GM23338 (cell line): ENCODE measurements at places on chromosomes 12 and 14. TPM values are rescaled to one million over a fixed set of nuclear protein-coding genes. Genes with fewer than 3 reads are reported as not detected.

DNA sequence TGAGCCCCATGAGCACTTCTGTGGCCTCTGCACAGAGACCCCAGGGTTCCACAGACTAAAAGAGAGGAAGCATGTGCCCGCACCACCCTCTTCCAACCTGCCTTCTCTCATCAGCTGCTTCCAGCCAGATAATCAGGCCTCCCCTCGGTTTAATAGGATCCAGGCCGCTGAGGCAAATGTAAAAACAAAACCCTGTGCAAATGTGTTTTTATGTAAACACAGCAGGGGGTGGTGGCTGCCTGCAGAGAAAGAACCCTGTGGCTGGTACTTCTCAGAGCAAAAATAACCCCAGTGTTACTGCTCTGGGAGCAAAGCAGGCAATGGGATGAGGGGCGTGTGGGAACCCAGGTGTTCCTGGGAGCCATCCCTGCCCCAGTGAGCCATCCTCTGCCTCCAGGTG lies 46.2 kb downstream of the WSCD2 start:
- H3K36me3 ChIP-seq, result no peaks in the 10 kb centered on the region
- DNase-seq, result peak; percentile 58
- H3K4me1 ChIP-seq, result peaks cover 26% of the 10 kb centered on the region
- no peaks in the 10 kb centered on the region for H3K27me3 ChIP-seq
- no peak overlapping the region for H3K4me3 ChIP-seq

KCNK10 gene
- total RNA-seq, result 1.0 TPM in 2 replicates

FSCB gene
- total RNA-seq, result 0.07 and 0.12 TPM in 2 replicates

FOXM1 gene
- total RNA-seq, result 73.4 and 98.1 TPM in 2 replicates

SLC39A2 gene
- total RNA-seq, result not detected in 2 replicates

DNA sequence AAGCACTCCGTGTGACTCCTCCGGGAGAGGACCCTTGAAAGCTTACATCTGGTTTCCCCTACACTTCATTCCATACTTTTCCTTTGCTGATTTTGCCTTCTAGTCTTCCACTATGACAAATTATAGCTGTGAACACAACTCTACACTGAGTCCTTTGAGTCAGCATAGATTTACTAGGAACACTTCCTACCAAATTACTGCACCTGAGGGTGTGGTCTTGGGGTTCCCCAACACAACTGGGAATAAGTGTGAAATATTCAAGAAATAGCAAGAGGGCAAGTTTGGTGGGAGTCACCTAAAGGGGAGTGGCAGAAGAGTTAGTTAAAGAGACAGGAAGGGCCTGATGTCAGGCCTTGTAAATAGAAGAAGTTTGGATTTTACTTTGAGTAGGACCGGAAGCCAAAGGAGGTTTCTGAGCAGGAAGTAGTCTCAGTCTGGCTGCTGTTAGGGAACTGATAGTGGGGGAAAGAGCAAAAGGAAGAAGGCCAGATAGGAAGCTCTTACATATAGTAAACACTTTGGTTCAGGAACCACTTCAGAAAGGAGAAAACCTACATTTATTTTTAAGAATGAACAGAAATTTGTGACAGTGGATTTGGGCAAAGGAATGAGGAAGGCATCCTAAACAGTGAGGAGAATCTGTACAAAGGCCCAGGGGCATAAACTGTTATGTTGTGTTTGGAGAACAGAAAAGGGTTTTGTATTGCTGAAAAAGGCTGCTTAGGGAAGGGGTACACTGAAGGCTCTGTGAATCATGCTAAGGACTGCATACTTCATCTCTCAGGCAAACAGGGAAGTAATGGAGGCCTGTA lies 14.2 kb downstream of the SEL1L start:
- no peak overlapping the region for H3K27ac ChIP-seq
- no peak overlapping the region for H3K4me3 ChIP-seq
- H3K27me3 ChIP-seq, result no peaks in the 10 kb centered on the region
- peaks cover 6% of the 10 kb centered on the region; the same call in 1 of the 2 replicates for H3K4me1 ChIP-seq
- no peak for DNase-seq
